ENCODE measurements at places on chromosomes 4 and X.

DNA sequence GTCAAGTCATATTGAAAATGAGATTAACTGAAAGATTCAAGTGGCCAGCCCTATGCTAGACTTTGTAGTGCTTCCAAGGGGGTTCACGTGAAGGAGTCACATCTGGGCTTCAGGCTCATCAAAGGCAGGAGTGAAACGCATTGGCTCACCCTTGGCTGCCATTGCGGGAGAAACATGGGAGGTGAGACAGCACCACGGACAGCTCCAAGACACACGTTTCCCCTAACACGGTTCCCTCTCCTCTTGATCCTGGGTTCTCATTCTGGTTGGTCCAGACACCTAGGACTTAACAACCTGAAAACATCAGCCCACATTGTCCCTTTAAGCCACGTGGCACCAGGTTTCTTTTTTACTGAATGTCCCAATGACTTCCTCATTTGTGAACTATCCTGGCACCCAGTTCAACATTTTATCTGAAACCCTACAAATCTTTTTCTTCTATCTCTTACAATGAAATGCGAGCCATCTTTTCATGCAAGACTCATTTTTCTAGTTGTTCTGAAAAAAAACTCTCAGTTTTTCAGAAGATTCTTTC lies 279.0 kb upstream of the VCX3A start:
- H3K27ac ChIP-seq: no peak overlapping the region
- H3K36me3 ChIP-seq: no peaks in the 10 kb centered on the region
- H3K4me3 ChIP-seq: no peak overlapping the region
- no peaks in the 10 kb centered on the region for H3K27me3 ChIP-seq
- no peaks in the 10 kb centered on the region for H3K4me1 ChIP-seq

DNA sequence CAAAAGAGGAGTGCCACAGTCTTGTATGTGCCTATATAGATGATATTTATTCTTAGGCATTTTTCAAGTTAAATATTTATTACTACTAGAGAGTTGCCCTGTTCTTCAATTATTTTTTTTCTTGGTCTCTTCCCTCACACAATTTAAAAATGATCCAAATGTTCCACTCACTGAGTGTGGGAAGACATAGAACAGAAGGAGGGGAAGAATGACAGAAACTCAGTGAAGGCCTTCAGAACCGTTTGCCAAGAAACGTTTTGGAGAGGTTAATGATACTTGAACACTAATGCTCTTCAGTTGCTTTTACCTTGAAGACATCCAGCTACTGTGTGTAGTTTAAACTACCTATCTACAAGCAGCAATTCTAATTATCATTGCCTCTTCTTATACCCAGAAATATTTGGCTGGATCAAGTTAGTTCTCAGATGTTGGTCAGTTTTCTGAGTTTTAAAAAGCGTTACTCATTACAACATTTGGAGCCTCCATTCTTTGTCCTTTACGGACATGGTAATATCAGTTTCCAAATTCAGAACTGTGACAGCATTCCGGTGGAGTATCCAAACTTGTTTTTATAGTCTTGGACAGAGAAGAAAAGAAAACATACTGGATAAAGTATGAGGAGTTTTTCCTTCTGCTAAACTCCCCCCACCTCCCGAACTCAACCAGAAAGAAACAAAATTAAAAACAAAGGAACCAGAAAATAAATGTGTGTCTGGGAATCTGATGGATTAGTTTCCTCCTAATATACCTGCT lies 389.7 kb downstream of the SPRY1 start:
- no peak for DNase-seq
- H3K36me3 ChIP-seq: no peaks in the 10 kb centered on the region
- H3K4me3 ChIP-seq: no peak overlapping the region
- H3K27ac ChIP-seq: no peak overlapping the region

GRCh38 chrX:17475449-17476217 lies 100.6 kb downstream of the NHS start:
- H3K36me3 ChIP-seq: no peaks in the 10 kb centered on the region
- no peaks in the 10 kb centered on the region for H3K27me3 ChIP-seq
- H3K4me1 ChIP-seq: no peaks in the 10 kb centered on the region
- no peak overlapping the region for H3K27ac ChIP-seq
- DNase-seq: no peak
- H3K4me3 ChIP-seq: no peak overlapping the region

GRCh38 chr4:183838987-183839712 lies 66.0 kb upstream of the STOX2 start:
- H3K4me3 ChIP-seq: no peak overlapping the region
- no peaks in the 10 kb centered on the region for H3K4me1 ChIP-seq
- DNase-seq: no peak
- H3K27me3 ChIP-seq: peaks cover 8% of the 10 kb centered on the region

GRCh38 chrX:49187526-49187925 lies 1.4 kb upstream of the PRICKLE3 start:
- H3K36me3 ChIP-seq: peaks cover 3% of the 10 kb centered on the region
- H3K4me3 ChIP-seq: no peak overlapping the region
- no peak for DNase-seq
- H3K27ac ChIP-seq: peak overlapping the region; percentile 62

GRCh38 chr4:52996261-52997131 lies 134.4 kb downstream of the RASL11B start:
- H3K36me3 ChIP-seq: peaks cover 11% of the 10 kb centered on the region
- no peaks in the 10 kb centered on the region for H3K4me1 ChIP-seq

- no peaks in the 10 kb centered on the region for H3K36me3 ChIP-seq
- H3K27ac ChIP-seq: no peak overlapping the region
- no peak overlapping the region for H3K4me3 ChIP-seq
- no peak for DNase-seq
- H3K4me1 ChIP-seq: peaks cover 15% of the 10 kb centered on the region
These were observed 6.9 kb downstream of the L1CAM start for GRCh38 chrX:153878969-153879653.

DNA sequence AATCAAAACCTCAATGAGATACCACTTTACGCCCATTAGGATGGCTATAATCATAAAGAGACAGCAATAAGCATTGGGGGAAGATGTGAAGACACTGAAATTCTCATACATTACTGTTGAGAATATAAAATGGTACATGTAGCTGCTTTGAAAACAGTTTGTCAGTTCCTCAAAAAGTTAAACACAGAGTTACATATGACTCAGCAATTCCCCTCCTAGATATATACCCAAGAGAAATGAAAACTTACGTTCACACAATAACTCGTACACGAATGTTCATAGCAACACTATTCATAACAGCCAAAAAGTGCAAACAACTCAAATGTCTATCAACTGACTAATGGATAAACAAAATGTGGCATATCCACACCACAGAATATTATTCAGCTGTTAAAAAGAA lies 36.6 kb downstream of the PHF8 start:
- peaks cover 27% of the 10 kb centered on the region for H3K36me3 ChIP-seq
- H3K4me1 ChIP-seq: no peaks in the 10 kb centered on the region
- H3K27ac ChIP-seq: no peak overlapping the region
- no peaks in the 10 kb centered on the region for H3K27me3 ChIP-seq

DNA sequence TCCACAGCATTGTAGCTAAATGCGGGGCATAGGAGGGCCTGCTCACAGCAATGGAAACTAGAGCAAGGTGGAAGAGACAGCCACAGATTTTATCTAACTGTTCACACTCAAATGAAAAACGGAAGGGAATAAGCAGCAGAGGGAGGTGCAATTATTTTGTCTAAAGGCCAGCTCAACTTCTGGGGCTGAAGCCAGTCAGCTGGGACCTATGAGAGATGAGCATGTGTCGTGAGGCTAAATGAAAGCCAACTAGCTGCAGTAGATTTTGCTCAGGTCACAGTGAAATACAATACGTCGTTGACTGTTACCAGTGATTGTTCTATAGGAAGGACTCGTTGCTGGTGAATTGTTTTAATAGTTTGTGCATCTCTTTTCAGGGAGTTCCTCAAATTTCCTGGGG lies 26.4 kb upstream of the FGFBP2 start:
- peaks cover 11% of the 10 kb centered on the region for H3K4me1 ChIP-seq
- no peaks in the 10 kb centered on the region for H3K36me3 ChIP-seq
- no peak overlapping the region for H3K4me3 ChIP-seq
- no peak overlapping the region for H3K27ac ChIP-seq

DNA sequence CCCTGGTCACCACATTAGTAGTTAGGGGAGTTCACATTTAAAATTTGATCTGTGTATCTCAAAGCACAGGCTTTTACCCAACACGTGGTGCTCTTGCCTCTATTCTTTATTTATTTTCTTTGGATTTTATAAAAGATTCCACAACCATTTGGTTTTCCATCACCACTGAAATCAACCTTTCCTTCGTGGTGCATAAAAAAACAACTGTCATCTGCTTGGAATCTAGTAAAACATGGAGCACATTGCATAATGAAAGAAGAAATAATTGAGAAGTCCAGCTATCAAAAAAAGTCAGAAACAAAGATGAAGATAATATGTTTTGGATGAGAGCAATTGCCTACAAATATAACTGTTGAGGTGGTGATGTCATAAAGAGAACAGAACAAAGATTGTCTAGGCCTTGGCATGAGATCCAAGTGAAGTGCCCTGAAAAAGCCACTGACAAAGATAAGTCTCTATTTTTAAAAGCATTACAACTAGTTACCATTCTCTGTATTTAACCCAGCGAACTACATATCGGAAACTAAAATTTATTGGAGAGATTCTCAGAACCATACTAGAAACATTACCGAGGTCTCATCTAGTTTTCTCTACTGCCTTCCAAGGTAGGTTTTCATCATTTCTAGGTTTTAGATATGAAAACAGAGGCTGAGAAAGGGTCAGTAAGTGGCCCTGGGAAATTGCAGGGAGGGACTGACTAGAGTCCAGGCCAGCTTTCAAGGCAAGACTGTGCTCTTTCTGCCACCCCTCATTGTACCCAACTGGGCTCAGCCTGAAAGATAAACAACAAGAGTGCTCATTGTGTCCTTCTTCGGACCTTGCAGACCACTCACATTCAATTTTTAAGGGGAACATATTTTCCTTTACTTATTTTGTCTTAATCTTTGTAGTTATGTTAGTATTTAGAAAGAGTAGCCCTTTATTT lies 127.3 kb downstream of the MAD2L1 start:
- H3K36me3 ChIP-seq: no peaks in the 10 kb centered on the region
- no peak overlapping the region for H3K27ac ChIP-seq
- H3K4me1 ChIP-seq: no peaks in the 10 kb centered on the region
- no peak overlapping the region for H3K4me3 ChIP-seq

DNA sequence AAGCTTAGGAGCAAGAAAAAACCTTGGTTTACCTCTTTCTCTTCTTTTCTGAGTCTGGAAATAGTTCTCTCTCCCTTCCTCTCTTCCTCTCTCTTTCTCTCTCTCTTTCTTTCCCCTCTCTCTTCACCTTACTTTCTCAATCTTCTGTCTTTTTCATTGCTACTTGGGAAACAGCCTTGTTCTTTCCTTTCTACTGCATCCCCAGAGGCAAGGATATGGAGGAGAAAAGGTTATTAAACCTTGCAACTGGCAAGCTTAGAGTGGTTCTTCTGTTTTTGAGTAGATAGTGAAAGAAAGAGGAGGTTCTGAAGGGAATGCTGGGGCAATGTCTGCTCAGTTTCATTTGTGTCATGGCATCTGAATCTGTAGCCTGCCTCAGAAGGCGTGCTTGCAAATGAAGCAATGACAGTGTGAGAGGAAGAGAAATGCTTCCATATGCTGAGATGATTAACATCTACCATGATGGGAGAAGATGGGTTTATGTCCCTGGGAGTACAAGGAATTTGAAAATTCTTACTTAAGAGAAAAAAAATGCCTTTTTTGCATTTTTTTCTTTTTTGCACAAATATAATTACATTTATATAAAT lies 190.6 kb downstream of the CEP135 start:
- H3K4me1 ChIP-seq: no peaks in the 10 kb centered on the region
- H3K36me3 ChIP-seq: no peaks in the 10 kb centered on the region
- no peak for DNase-seq
- H3K27me3 ChIP-seq: peaks cover 5% of the 10 kb centered on the region

DNA sequence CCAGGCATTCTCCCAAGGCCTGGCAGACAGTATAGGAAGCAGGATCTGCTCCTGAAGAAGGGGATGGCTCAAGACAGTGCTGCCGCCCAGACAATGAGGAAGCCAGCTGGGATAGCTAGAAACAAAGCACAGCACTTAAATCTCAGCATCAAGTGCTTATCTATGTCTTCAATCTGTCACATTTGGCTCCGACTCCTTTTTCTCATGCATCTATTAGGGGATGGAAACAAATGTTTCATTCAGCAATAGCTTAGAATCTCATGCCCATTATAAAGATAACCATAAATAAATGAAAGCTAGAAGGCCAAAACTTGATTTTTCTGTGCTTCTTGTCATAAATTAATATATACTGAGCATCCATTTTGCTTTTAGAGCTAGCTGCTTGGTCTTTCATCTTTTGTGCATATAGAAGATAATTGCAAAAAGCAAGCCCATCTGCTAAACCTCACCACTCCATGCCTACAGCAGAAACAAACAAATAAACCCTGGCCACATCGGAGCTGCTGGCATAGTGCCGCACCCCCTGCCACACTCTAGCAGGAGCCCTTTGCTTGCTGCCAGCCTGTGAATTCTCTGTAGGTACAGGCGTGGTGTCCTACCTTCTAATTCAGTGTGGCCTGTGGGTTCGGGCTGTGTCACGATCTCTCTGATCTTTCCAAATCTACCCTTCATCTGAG lies 75.9 kb downstream of the AASDH start:
- no peaks in the 10 kb centered on the region for H3K4me1 ChIP-seq
- DNase-seq: no peak
- H3K36me3 ChIP-seq: no peaks in the 10 kb centered on the region
- H3K4me3 ChIP-seq: no peak overlapping the region

DNA sequence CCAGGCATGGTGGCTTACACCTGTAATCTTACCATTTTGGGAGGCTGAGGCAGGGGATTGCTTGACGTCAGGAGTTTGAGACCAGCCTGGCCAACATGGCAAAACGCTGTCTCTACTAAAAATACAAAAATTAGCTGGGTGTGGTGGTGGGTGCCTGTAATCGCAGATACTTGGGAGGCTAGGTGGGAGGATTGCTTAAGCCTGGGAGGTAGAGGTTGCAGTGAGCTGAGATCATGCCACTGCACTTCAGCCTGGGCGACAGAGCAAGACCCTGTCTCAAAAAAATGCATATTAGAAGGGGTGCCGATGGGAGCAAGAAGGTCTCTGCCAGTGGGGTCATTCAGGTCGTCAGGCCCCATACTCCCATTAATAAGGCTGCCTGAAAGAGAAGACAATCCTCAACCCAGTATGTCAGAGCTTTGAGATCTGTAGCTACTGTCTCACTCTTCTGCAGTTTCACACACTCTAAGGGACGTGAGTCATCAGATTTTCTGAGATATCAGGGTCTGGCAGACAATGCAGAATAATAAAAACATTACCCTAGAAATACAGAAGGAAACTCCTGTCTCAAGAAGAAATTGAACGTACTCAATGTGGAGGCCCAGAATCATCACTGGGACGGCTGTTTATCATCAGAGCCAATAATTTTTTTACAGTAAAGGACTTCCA lies 176.7 kb upstream of the FAT1 start:
- no peak overlapping the region for H3K27ac ChIP-seq
- DNase-seq: no peak
- H3K27me3 ChIP-seq: no peaks in the 10 kb centered on the region
- H3K36me3 ChIP-seq: no peaks in the 10 kb centered on the region
- no peaks in the 10 kb centered on the region for H3K4me1 ChIP-seq
- H3K4me3 ChIP-seq: no peak overlapping the region

GRCh38 chr4:140076307-140076706 lies 77.7 kb downstream of the MAML3 start:
- no peak overlapping the region for H3K27ac ChIP-seq
- H3K36me3 ChIP-seq: peaks cover 2% of the 10 kb centered on the region
- no peak for DNase-seq
- H3K4me3 ChIP-seq: no peak overlapping the region
- H3K4me1 ChIP-seq: peaks cover 57% of the 10 kb centered on the region
